ENCODE measurements at places on chromosomes 2 and 18.

DNA sequence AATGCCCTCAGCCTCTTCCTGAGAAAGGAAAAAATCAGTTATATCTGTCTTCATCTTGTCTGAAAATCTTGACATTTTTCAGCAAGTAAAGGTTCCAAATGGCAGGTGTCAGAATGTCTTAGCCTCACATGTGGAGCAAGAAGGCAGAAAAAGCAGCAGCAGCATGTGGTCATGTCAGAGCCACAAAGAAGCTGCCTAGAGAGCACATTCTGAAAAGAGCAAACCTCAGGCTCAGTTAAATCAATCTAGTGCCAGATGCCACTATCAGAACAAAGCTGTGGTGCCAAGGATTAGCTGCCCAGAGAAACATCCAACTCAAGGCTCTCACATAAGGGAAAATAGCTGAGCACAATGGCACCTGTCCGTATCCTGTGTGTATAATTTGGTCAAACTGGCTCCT lies 105.9 kb downstream of the SRBD1 start:
- no peak for DNase-seq

DNA sequence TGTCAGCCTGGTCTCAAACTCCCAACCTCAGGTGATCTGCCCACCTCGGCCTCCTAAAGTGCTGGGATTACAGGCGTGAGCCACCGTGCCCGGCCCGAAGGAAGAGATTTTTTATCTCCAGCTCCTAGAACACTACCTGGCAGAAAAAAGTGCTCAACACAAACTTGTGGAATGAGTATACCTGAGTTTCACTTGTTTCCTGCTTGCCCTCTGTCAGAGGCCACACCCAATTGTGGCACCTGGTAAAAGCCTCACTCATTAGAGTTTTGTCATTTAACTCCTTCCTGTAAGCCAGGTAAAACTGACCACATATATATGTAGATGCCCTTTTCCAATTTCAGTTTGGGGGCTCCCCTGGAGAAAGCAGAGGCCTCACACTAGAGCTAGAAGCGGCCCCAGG lies 42.2 kb upstream of the RTN4 start:
- no peak for DNase-seq

DNA sequence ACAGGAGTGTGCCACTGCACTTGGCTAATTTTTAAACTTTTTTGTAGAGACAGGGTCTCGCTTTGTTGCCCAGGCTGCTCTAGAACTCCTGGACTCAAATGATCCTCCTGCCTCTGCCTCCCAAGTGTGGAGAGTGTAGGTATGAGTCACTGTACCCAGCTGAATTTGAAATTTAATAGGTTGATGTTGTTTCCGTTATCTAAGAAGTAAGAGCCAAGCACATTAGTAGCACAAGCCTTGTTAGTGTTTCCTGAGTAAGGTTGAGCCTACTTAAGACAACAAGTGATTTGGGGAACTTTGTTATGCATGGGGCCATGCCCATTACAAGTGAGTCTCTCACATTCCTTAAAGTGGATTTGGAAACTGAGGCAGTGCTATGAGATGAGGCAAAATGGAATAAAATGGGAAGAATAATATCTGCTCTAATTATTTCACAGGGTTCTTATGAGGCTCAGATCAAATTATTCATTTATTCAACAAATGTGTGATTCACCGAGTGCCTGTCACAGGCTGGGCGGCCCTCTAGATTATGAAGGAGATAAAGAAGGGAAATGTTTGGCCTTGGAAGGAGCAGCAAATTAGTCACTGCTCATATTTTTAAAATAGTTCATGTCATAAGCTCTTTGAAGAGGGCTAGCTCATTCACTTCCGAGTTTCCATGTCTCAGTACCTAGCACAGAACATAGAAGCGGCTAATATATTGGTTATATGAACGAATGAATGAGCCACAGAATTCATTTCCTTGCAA lies 217.2 kb downstream of the LDLRAD4 start:
- no peak for DNase-seq

- no peak for DNase-seq
Measured at GRCh38 chr2:19937004-19937403, 35.2 kb upstream of the TTC32 start.

- DNase-seq, result no peak
Measured at GRCh38 chr2:194661431-194661830, 995.6 kb upstream of the SLC39A10 start.

DNA sequence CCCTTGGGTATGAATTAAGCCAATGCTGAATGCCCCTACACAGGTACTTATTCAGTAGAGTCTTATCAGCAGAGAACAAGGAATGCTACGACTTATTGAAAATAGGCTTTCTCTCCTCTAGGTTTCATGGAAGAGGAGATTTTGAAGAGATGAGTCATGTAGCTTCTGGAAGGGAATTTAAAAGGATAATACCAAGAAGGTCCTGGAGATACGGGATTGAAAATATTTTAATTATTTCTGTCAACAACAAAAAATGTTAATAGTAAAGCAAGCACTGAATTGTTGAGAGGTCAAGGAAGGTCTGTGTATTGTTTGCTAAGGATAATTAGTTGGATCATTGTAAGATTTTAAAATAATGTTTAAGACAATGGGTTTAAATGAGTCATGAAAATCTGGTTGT lies 293.0 kb upstream of the SPHKAP start:
- DNase-seq, result no peak

GRCh38 chr2:150126143-150126740 lies 361.2 kb downstream of the RND3 start:
- no peak for DNase-seq

DNA sequence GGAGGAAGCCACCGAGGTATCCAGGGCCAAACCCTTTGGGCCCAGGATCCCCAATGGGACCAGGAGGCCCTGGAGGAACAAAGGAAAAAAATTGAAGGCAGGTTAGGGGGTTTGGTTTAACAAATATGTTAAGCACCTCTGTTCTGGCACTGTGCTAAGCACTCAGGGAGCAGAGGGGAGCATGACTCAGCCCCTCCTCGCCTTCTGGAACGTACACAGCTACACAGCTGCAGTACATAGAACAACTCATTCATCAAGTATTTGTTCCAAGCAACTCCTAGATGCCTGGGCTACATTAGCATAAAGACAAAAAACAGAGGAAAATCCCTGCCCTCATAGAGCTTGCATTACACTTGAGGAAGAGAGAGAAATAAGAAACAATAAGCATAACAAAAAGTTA lies 153.6 kb downstream of the COL4A4 start:
- DNase-seq, result no peak

- no peak for DNase-seq
Measured at GRCh38 chr18:12768625-12769024, 65.8 kb downstream of the PSMG2 start.
